ENCODE measurements at places on chromosomes 4 and X.

DNA sequence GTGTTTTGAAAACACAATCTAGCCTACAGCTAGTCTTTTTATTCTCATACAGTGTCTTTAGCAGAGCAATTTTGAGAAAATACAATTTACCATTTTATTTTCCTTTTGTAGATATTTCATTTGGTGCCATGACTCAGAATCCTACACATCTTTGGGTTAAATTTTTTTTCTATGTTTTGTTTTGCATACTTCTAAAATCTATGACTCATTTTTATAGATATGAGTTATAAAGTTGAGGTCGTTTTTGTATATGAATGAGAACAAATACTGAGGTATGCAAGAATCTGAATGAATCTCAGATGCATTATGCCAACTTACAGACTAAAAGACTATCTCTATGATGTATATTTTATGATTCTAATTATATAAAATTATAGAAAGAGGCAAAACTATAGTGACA lies 206.5 kb upstream of the ANXA10 start:
- DNase-seq, result no peak

GRCh38 chr4:48634688-48635308 lies 144.7 kb downstream of the ZAR1 start:
- DNase-seq, result no peak

- no peak for DNase-seq
Measured at GRCh38 chrX:138923805-138924204, 212.3 kb upstream of the FGF13 start.

DNA sequence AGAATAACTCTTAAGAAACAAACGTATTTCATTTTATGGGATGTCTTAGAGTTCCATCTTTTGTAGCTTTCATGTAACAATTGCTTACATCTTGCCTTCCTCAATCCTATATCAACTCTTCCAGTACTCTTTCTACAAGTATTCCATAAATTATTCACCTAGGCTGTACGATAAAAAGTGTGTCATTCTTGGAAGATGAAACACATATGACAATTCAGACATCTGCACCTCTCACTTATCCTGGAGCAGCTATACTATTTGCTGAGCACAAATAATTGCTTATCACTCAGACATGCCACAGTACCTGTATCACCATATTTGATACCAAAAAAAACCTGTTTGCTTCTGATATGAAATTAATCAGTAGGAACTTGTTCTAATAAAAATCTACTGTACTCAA lies 1.0 kb downstream of the POF1B start:
- DNase-seq, result no peak

DNA sequence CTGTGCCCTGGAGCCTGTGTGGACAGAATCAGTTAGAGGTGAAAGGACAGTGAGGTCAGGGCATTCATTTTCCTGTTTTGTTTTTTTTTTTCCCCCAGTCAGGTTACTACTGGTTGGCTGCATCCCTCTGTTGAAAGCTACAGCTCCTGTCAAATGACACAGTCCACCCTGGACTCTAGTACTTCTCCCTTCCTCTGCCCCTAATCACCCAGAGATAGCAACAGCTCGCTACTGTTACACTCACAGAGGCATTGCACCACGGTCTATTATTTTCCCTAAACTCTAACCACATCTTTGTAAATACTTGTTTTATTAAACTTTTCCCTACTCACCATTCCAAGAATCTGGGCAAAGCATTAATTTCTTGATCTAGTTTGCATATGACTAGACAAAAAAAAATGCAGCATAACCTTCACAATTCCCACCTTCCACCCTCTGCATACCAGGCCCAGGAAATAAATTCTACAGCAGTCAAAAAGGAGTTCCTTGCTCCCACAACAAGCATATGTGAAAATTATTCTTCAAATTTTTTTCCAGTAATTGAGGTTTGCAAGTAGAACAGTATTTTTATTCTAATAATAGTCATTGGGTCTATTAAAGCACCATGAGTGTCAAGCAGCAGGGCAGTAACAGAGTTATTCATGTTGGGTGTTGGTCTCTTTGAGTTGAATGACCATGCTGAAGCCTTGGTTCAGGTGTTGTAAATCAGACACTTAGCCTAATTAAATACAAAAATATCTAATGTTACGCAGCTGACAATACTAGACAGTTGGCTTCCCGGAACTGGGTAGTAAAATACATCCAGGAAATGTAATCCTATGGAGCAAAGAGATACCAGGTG lies 329.2 kb downstream of the INPP4B start:
- DNase-seq, result peak; percentile 26

GRCh38 chr4:186719925-186720694 lies 3.5 kb downstream of the FAT1 start:
- DNase-seq, result peak; percentile 17

DNA sequence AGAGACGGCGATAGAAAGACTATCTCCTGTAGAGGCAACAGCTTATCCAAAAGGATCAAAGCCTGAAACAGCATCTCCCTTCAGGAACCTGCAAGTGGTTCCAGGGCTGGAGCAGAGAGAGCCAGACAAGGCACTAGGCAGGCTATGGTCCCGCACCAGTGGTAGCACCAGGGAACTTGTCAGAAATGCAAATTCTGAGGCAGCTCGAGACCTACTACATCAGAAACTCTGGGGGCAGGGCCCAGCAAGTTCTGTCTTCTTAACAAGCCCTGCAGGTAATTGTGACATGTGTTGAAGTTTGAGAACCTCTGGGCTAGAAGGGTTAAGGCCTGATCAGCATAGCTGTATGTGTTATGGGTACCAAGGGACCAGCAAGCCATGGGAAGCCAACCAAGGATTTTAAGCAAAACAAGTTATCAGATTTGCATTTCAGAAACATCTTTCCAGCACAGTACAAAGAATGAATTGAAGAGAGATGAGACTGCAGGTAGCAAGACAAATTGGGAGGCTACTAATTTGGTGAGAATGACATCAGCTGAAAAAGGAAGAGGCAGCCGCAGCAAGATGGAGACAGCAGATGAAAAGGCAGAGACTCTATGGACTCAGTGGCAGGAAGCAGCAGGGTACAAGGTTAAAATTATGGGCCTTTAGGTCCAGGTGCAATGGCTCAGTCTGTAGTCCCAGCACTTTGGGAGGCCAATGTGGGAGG lies 139.7 kb downstream of the TSPAN5 start:
- DNase-seq, result no peak

DNA sequence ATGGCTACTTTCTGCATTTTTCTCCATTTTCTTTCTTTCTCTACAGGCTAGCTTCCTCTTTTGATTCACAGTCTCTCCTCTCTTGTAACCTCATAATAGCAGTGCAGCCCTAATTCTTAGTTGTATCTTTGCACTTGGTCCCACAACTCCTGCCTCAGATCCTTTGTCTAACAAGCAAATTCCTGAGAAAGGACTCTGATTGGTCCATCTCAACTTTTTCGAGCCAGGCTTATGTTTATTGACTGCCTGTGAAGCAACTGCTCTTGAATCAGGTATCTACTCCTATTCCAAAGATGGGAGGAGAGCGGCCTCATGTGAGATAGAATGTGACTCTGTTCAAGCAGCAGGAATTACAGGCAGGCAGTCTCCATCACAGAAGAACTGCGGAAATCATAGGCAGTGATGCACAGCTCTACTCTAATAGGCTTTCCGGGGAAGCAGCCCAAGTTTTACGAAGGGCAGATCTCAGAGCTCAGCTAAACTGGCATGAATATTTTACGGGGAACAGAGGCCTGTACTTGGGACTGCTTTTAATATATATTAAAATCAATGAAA lies 123.5 kb downstream of the GABRB1 start:
- DNase-seq, result no peak

GRCh38 chr4:138181287-138181686 lies 60.9 kb downstream of the SLC7A11 start:
- DNase-seq, result no peak

GRCh38 chrX:56564164-56564885 lies 898 bp downstream of the UBQLN2 start:
- DNase-seq, result no peak

- no peak for DNase-seq
Measured at GRCh38 chr4:141890279-141890678, 253.9 kb downstream of the IL15 start.

DNA sequence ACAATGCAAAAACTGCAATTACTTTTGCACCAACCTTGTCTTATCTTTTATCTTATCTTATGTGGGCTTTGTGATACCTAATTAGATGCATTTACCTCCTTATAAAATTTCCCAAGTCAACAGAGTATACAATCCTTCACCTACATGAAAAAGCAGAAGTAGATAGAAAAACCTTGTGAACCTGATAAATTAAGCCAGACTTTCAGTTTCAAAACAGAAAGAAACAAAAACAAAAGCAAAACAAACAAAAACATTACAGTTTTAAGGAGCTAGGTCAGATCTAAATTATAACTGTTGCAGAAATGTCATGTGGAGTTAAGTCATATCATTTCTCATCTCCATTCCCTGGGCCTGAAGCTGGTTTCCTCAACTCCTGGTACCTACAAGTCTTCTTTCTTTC lies 24.9 kb upstream of the CXXC4 start:
- no peak for DNase-seq

DNA sequence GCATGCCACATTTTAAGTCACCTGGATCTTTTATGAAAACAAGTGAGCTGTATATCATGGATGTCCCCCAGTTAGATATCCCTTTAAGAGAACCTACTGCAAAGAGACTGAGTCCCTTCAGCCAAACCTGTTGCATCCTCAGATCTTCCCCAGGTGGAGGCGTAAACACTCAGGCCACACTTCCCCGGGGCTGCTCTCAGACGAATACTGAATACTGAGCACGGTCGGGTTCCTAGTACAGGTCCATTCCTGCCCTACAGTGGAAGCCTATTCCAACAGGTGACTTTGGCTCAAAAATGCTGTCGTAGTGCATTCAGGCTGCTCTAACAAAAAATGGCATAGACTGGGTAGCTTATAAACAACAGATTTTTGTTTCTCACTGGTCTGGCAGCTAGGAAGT lies 320.2 kb upstream of the CLNK start:
- DNase-seq, result no peak

DNA sequence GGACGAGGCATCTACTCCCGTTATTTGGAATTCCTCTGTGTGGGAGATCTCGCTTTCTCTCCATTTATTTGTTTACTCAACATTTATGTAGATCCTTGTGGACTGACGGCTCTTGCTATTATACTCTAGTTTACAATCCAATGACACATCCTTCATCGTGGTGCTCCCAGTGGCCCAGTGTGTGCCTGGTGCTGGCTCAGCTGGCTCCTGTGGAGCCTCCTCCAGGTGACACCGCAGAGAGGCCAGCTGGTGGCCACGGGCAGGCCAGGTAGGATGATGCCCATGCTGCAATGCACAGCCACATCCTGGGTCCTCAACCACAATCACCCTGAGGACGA lies 84.0 kb upstream of the AFAP1 start:
- no peak for DNase-seq

- no peak for DNase-seq
Measured at GRCh38 chr4:57148177-57148576, 38.0 kb upstream of the IGFBP7 start.

DNA sequence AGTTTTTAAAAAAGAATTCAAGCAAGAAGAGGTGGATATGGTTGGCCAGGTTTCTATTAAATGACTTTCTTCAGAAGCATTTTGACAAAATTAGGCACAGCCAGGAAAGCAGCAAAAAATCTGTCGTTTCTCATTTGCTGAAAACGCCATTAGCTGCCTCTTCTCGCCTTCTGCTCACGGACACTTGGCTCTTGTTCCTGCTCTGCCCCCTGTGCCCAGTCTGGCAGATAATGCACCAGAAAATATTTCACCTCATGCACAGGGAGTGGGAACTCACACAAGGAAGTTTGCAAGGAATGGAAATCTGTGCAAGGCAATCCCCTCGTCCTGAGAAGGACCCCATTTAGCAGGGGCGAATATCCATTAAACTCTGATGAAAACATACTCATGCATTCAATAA lies 260.0 kb downstream of the PACRGL start:
- DNase-seq, result no peak

DNA sequence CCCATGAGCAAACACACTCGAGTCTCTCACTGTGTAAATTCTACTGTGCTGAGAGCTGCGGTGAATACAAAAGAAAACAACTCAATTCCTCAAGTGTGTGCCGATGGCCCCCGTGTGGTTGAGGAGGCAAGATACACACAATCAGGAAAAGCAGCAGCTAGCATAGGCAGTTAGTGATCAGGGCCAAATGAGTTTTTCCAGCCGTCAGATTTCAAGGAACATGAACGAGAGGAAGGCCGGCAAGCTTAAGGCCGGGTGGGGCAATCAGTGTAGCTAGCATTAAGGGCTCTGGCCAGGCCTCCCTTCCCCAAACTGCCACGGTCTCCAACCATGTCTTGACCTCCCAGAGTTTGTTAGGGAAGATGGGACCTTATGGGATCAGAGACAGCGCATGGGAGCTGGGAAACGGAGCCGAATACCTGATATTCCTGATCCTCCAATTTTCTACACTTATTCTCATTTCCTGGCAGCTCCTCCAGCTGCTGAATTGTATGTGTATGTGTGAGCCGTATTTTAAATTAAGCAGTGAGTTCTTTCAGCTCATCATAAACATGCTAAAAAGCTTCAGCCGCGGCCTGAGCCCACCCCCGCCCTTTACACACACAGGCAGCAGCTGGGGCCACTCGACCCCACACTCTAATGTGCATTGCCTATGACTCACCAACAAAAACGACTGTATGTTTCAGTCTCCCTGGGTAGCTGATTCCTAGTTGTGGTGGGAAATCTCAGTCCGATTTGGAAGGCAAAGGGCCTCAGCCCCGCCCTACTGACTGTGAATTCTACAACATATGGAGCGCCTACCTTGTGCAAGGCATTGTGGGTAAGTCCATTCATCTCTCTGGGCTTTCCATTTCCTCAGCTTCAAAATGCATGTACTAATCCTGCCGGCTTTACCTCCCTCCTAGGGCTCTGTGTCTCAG lies 59.9 kb downstream of the RTL9 start:
- DNase-seq, result peak; percentile 69

GRCh38 chrX:154431341-154431740 lies 2.9 kb downstream of the ATP6AP1 start:
- no peak for DNase-seq

Measured in foreskin fibroblast (primary cell).